ENCODE measurements at places on chromosomes 16 and 17.

- no peak for DNase-seq
Observed at GRCh38 chr17:28057731-28058246, 15.3 kb downstream of the NLK start.

DNA sequence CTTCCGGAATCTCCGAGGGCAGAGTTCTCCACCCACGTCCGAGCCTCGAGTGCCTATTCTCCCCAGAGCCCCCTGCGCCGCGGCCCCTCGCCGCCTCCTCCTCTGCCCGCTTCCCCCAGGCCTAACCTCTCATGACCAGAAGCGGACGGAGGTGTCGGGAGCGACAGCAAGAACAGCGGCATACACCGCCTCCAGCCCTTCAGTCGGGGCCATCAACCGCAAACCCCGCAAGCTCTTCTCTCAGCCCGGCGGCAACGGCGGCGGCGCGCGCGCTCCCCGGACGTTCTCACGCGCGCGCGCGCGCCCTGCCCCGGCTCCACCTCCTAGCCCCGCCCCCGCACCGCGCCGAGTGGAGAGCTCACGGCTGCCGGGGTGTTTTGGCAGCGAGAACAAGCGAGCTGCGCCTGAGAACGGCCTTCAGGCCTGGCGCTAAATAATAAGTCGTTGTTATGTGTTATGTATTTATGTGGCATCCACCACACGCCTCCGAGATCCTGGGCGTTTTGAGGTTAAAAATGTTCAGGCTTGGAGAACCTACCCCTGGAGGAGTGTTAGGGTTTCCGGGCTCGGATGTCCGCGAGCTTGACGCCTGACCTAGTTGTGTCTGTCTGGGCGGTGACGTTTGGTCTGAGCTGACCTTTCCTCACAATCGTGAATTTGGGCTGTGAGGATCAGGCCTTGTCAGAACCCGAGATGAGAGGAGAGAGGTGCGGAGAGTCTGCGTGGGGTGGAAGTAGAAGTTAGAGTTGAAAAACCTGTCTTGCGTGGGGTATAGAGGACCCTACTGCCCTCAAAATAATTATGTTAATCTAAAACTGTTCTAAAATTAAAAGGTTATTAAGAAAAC is at the start of gene RNFT1:
RNFT1 (minus strand) TSS at position 259 of the 847 bp plus-strand sequence; CDS start at position 182, 77 bp downstream.
- peak; percentile 83 for DNase-seq

GRCh38 chr17:32901743-32902142 is 24.8 kb upstream of the MYO1D start:
- no peak for DNase-seq

DNA sequence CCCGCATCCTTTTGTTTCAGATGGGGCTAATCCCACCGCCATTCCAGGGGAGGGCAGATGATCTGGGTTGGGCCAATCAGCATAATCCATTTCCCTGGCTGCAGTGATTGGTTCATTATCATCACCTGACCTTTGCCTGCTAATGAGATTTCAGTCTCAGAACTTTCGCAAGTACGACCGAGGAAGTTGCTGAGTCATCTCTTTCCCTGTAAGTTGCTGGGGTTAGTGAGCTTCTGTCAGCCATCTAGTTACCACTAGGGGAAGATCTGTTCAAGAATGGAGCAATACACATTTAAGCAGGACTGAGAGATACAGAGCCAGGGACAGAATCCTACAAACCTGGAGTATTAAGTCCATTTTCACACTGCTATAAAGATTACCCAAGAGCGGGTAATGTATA is 65.3 kb upstream of the NUDT7 start:
- DNase-seq: no peak

GRCh38 chr16:69176033-69176800 is 10.7 kb upstream of the SNTB2 start:
- no peak for DNase-seq

DNA sequence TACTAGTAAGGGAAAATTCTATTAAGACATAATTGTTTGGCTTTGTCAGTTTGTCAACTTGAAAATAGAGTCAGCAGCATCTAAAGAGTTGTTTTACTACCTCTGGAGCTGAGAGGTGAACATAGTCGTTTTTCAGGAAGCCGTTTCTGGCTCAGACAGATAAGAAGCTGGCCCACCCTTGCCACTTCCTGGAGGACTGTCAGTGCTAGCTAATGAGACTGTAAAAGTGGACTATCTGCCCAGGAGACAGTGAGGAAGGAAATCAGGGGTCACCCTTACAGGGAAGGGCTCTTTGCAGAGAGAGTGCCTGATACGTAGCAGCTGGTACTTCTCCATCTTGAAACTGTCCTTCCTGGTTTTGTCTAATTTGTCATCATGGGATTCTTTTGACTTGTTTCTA is 328.7 kb downstream of the WWOX start:
- no peak for DNase-seq

DNA sequence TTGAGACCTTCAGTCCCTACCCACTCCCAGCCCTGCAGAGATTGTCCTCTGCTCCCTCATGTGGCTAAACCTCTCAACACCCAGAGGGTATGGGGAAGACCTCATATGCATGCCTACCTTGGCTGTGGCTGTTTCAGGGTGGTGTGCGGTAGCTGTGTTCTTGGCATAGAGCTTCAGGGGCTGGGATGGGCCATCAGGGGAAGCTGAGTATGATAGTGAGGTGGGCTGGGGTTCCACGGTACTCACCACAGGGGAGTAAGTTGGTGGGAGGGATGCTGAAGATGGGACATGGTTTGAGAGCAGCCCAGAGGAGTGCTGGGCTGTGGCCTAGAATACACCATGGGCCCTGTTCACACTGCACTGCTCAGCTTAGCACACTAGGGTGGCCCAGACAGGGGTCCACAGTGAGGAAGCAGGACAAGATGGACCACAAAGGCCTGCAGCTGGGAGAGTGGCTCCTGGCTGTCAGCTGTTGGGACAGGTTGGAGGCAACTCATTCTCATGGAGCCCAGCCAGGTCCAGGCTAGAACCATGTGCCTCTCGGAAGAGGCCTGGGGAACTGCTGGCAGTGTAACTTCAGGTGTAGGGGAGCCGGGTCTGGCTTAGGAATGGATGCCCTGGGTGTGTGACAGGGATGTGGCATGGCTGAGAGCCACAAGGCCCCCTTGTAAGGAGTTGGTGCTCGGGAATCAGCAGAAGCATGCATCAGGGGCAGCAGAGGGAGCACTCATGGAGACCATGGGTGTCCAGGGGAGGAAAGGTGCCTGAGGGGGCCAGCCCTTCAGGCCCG is 3.1 kb downstream of the MFAP4 start:
- DNase-seq: no peak

DNA sequence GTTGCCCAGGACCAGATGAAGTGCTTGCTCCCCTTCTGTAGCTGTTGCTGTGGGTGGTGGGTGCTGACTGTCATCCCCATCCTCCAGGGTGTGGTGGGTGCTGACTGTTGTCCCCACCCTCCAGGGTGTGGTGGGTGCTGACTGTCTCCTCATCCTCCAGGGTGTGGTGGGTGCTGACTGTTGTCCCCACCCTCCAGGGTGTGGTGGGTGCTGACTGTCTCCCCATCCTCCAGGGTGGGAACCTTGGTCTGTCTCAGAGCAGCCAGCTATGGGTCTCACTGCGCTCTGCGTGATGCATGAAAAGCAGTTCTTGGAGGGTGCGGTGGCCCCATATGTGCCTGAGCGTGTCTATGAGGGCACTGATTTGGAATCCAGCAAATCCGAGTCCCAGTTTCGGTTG is 163.8 kb downstream of the RPTOR start:
- DNase-seq: no peak

DNA sequence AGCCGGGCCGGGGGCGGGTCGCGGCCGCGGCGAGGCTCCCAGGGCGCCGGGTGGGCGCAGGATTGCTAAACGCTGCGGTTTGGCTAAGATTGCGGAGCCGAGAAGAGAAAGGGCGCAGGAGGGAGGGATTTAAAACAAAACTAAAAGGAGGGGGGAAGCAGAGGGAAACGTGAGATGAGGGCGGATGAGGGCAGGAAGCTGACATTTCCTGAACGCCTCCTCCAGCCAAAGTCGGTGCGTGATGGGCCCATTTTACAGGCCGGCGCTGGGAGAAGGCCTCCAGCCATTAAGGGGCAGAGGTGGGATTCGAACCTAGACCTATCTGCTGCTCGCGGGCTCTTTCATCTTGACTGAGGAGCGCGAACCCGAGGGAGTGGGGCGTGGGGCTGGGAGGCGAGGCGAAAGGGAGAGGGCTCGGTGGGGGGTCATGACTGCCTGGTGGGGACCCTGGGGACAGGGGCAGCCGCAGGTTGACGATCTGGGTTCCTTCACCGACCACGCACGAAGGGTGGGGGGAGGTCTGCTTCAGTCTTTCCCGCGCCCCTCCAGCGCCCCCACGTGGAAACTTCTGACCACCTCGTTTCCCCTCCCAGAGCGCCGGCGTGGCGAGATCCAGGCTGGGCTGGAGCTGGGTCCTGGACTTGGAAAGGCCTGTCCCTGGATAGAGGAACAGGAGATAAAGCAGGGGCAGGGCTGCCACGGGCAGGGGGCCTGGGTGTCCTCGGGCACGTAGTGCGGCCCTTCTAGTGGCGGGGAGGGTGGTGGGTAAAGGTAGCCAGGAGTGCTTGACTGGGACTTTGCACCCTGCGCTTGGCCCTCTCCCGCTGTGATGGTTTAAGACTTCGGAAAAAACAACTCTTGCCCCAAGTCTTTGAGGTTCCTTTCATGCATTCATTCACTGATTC is 3.8 kb upstream of the TAC4 start:
- DNase-seq: peak; percentile 80

DNA sequence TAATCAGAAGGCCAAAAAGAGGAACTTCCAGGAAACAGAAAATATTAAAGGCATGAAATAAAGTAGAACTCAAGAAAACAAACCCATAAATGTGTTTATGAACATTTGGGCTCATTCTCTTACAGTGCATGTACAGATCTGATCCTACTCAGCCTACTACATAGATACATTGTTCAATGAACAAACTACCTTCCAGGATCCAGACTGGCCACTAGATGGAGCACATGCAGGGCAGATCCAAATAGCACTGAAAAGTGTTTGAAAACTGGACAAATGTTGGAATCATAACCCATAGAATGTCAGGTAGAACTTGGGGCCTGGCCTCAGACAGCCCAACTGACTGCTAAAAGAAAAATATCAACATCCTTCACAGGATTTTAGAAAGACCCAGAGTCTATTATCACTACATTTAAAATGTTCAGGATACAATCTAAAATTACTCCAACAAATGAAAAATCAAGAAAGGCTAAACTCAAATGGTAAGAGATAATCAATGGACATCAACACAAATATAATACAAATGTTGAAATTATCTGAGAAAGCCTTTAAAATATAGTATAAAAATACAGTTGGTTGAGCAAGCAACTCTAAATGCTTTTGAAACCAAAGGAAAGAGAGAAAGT is 122.4 kb upstream of the NUDT7 start:
- peak; percentile 28 for DNase-seq

DNA sequence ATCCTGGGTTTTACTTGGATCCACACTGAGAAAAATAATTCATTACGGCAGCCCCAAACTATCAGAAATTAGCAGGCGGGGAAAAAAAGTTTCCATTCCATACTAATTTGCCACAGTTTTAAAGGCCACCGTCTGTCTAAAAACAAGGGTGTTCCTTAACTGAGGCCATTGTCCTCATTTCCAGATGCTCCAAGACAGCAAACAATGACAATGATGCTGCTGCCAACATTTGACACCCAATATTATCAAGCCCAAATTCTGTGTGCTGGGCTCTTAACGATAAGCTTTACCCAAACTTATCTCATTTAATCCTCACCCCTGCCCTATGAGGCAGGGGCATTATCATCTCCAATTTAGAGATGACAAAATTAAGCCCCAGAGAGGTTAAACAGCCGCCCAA is 26.3 kb downstream of the CUEDC1 start:
- DNase-seq: no peak

DNA sequence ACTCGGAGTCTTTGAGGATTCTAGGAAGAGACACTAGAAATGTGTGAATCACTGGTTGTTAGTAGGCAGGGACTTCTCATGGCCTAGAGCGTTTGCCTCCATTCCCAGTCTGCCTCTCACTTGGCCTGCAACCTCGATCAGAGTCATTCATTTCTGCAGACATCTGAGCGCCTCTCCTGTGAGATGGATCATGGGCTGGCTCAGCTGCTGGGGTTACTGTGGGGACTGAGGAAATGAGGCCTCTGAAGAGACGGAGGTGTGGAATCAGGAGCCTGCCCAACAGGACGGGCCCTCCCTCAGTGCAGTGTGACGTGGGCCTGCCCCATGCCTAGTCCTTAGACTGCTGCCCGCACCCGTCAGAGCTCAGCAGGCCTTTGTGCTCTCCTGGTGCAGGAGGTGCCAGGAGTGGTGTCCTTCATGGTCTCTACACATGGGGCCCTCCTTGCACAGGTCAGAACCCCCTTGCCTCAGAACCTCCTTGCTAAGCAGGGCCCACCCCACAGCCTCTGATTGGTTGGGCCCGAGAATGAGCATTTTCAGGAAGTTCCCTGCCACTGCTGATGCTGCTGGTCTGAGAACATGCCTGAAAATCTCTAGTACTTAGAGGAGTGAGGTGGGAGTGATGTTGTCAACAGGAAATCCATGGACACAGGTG is 99.4 kb downstream of the NPIPB11 start:
- no peak for DNase-seq

GRCh38 chr17:55062921-55063320 is 94.4 kb downstream of the STXBP4 start:
- DNase-seq: no peak

- DNase-seq: no peak
Observed at GRCh38 chr17:16974569-16975276, 2.8 kb upstream of the TNFRSF13B start.

- no peak for DNase-seq
Observed at GRCh38 chr17:35684055-35684802, 47.2 kb upstream of the RASL10B start.

DNA sequence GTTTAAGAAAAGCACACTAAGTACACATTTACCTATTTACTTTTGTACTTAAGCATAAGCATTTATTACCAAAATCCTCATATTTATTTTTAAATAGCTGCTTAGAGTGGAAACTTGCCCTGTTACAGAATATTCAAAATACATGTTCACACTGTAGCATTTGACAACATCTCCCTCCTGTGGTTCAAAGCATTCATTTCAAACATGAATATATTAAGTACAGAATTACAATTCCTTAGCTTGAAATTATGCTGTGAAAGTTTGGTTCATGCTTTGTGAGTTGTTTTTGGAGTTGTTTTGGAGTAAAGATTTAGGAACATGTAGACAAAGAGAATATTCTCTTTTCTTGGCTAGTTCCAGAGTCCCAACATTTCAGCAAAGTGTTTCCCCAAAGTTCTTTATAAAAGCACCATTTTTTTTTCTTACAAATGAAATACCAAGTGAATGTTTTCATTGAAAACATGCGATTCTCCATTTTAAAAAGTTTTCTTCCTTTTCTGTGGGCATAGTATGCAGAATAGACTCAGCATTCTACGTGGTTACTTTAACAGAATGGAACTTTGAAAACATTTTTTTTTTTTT is 33.2 kb downstream of the TUBD1 start:
- no peak for DNase-seq

Measured in neural crest cell (in vitro differentiated cells).